NCI-H345 (cell line): ENCODE measurements at places on chromosomes 3 and 15.

DNA sequence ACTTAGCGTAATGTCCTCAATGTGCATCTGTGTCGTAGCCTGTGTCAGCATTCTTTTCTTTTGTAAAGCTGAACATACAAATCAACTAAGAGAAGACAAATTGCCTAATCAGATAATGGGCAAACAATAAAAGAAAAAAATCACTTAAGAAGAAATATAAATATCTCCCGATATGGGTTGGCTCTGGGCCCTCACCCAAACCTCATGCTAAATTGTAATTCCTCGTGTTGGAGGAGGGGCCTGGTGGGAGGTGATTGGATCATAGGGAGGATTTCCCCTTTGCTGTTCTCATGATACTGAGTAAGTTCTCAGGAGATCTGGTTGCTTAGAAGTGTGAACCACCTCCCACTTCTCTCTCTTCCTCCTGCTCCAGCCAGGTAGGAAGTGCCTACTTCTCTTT, 285.0 kb upstream of the LYSMD4 start:
- no peak for DNase-seq

DNA sequence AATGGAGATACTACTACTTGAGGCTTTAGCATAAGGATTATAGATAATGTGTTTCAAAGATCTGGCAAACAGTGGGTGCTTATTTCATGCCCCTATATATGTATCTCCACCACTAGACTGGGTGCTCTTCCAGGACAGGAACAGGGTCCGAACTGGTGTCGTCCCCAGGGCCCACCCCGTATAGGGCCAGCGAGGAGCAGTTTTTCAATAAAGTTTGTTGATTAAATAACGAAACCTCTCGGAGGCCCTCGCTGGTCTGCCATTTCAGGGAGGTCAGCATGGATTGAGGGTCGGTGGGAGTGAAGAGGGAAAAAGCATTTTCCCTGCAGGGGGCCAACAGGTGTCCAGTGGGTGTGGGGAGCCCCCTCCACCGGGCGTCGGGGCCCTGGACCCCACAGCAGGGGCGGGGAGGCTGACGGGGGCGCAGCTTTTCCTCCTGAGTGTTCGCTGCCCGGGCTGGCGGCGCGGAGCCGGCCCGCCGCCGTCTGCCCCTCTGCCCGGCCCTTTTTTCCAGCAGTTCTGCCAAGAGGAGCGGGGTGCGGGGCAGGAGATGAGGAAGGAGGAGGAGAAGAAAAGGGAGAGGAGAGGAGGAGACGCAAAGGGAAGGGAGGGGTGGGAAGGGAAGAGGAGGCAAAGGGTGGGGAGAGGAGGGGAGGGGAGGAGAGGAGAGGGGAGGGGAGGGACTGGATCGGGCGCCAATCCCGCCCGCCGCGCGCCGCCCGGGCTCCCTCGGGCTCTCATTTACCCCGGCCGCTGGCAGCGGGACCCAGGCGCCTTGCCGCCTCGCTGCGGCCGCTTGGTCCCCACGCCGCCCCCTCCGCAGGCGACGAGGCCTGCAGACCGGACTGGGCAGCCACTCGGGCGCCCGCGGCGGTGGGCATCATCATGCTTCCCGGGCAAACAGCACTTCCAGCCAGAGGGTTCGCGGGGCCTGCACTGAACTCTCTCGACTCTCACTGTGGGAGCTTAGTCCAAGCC, 66.3 kb downstream of the ISG20 start:
- DNase-seq = no peak

- no peak for DNase-seq
These were observed 63.7 kb upstream of the CRTC3 start for GRCh38 chr15:90465930-90466567.

DNA sequence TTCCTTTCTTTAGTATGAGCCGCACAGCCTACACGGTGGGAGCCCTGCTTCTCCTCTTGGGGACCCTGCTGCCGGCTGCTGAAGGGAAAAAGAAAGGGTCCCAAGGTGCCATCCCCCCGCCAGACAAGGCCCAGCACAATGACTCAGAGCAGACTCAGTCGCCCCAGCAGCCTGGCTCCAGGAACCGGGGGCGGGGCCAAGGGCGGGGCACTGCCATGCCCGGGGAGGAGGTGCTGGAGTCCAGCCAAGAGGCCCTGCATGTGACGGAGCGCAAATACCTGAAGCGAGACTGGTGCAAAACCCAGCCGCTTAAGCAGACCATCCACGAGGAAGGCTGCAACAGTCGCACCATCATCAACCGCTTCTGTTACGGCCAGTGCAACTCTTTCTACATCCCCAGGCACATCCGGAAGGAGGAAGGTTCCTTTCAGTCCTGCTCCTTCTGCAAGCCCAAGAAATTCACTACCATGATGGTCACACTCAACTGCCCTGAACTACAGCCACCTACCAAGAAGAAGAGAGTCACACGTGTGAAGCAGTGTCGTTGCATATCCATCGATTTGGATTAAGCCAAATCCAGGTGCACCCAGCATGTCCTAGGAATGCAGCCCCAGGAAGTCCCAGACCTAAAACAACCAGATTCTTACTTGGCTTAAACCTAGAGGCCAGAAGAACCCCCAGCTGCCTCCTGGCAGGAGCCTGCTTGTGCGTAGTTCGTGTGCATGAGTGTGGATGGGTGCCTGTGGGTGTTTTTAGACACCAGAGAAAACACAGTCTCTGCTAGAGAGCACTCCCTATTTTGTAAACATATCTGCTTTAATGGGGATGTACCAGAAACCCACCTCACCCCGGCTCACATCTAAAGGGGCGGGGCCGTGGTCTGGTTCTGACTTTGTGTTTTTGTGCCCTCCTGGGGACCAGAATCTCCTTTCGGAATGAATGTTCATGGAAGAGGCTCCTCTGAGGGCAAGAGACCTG, 13.2 kb downstream of the GREM1 start:
- DNase-seq = no peak

DNA sequence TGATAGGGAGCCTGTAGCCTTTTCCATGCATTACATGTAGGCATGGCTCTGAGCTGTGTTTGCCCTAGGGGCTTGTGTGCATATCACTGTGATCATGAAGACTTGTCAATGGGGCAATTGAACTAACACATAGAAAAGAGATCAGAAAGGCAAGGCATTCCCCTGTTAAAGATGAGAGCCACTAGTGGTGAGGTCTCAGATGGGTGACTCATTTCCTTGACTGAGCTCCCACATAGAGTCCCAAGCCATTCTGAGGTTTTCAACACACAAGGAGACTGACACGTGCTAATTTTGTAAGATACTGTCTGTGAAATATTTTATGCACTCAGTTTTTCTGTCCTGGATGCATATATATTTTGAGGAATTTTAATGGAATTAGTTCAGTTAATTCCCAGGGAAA, 53.8 kb downstream of the SAMMSON start:
- no peak for DNase-seq

- no peak for DNase-seq
These were observed 42.8 kb downstream of the NKIRAS1 start for GRCh38 chr3:23873941-23874340.

DNA sequence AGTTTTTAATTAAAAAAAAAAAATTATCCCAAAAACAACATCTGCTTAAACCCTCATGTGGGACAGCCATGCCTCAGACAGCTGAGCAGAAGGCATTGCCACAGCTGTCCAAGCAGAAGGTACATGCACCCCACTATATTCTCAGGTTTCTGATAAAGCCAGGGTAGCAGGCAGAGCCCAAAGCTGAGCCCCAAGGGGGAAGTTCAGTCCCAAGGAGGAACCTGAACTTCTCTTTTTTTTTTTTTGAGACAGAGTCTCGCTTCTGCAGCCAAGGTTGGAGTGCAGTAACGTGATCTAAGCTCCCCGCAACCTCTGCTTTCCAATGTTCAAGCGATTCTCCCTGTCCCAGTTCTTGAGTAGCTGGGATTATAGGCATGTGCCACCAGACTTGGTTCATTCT, 33.2 kb downstream of the MKRN2 start:
- DNase-seq = no peak

DNA sequence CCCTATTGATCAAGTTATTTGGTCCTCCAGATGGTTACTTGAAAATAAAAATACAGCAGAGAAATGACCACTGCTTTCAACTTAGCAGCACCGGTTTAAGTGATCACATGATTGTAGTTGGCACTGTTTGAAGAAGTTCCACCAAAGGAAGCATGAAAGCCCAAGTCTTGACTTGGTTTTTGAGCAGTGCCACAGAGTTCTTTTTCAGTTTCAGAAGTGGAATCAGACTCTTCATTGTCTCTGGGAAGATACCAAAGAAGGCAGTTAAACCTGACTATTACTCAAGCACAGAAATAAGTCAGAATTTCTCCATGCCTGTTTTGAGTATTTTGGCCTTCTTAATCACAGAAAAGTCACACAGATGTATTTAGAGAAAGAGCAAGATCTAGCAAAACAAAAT, 66.7 kb downstream of the BBX start:
- no peak for DNase-seq

- DNase-seq = peak; percentile 64
These were observed at the start of gene APH1B for GRCh38 chr15:63277038-63277892. Gene APH1B (plus strand): TSS chr15:63277605. CDS start chr15:63277624, 19 bp downstream.

DNA sequence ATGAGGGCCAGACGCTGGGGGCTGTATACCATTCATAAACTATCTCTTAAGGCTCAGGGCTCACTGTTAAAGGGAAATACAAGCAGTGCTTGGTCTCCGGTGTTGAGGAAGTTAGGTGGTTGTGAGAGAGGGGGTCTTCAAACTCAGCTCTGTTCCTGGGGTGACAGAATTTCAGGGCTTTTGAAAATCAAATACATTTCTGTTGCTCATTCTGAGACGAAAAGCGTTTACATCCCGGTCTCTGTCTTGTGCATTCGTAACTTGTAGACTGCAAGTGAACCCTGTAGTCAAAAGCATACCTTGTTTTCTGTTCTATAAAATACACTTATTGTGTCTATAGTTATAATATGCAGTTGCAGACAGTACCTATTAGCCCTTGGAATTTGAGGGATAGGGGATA, 1.7 kb downstream of the SLCO3A1 start:
- DNase-seq = no peak

DNA sequence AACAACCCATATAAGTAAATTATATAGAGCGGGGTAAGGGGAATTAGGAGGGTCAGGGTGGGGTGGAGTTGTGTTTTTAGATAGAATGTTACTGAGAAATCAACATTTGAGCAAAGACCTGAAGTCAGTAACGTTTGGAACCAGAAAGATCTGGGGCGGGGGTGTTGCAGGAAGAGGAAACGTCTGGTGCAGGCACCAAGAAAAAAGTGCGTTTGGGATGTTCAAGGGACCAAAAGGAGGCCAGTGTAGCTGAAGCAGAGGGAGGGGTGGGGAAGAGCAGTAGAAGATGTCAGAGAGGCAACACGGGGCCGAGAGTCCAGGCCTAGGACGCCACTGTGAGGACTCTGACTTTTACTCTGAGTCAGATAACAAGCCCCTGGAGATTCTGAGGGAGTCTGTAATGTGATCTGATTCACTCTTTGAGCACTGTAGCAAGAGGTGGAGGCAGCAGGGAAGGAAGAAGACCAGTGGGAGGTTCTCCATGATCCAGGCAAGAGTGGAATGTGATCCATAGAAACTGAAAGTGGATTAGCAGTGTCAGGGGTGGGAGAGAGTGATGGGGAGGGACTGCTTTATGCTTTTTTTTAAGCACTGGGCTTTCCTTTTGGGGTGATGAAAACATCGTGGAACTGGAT, 179.3 kb upstream of the CHRM5 start:
- DNase-seq = no peak

GRCh38 chr3:73884361-73884760, 259.6 kb upstream of the PDZRN3 start:
- DNase-seq = no peak

GRCh38 chr3:57755368-57755675, 787 bp upstream of the SLMAP start:
- no peak for DNase-seq

DNA sequence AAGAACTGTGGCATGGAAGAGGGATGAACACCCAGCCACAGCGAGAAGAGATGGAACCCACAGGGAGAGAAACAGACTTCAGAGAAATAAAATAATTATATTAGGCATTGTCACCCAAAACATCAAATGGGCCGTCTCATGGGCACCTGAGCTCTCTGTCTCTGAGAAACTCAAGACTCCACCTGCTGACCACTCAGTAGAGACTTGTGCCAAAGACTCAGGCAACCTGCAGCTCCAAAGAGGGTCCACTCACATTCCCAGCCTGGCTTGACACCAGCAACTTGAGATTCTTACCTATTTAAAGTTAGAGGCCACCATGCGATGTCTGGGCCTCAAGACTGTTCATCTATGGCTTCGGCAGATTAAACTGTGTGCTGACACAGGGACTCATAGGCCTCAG, 12.0 kb downstream of the SEMA5B start:
- no peak for DNase-seq
